Activated CD4-positive, alpha-beta memory T cell treated with anti-CD3 and anti-CD28 coated beads for 36 hours (primary cell): ENCODE measurements at places on chromosomes 5 and 9. TPM values are rescaled to one million over a fixed set of nuclear protein-coding genes. Genes with fewer than 3 reads are reported as not detected.

DNA sequence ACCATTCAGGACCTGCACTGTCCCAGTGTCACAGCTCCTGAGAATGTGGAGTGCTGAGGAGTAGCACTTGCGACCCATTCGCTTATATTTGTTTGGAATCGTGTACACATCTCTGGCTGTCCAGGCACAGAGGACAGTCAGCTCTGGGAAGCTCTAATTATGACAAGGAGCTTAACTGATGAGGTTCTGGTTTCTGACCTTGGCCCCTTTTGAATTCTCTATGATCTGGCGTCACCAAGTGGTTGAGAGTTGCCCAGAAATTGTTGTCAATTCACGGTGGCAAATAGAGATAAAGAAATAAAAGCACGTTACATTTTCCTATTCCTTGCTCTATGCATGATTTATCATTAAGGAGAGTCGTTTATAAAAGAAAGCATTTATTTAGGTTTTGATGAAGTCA is 34.9 kb upstream of the LECT2 start:
- DNase-seq, result no peak

- DNase-seq, result no peak
These were observed 58.2 kb upstream of the PTCH1 start for GRCh38 chr9:95574866-95575553.

The ISCA1 gene
- 21.4 TPM for total RNA-seq

The INSL6 gene
- not detected for total RNA-seq

The BOD1 gene
- 23.9 TPM for total RNA-seq
